ENCODE measurements at places on chromosomes 2 and 18. TPM values are rescaled to one million over a fixed set of nuclear protein-coding genes. Genes with fewer than 3 reads are reported as not detected.

GRCh38 chr2:88810488-88810887 lies 119.0 kb downstream of the RPIA start:
- DNase-seq: no peak

DNA sequence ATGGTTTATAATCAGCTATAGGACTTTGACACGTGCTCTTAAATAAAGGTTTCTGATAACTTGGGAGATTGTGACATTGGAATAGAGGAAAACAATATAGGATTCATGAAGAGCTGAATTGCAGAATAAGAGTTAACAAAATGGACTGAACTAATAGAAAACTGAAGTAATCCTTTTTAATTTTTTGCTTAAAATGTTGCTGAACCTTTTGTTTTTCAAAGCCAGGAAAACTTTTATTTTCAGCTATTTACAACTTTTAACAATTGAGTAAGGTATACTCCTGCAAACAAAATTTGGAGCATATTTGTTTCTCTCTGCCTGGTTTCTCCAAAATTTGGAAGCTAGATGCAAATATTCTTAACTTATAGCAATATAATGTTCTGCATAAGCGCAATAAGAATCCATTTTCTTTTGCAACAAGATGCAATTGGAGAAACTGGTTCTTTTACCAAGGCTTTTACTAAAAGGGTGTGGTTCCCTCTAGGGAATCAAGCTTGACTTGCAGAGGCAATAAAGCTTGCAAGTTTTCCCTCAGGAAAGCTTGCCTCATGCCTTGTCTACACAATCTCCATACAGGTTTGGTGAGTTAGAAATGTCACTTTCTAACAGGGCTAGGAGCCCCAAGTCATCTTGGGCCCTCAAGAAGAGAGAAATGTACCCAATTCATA lies 10.3 kb upstream of the PDK1 start:
- DNase-seq: no peak

RTP5 gene
- total RNA-seq: 0.11 TPM

- no peak for DNase-seq
These were observed 911.4 kb downstream of the TRIB2 start for GRCh38 chr2:13628122-13628521.

MALL gene
- 0.47 TPM for total RNA-seq

LRRC30 gene
- not detected for total RNA-seq

- DNase-seq: no peak
These were observed 155.9 kb downstream of the RAB3GAP1 start for GRCh38 chr2:135208016-135208415.

- DNase-seq: no peak
These were observed 1.5 kb downstream of the ACTR3 start for GRCh38 chr2:113891265-113891959.

Data from CD8-positive, alpha-beta memory T cell (primary cell).